Effector CD4-positive, alpha-beta T cell (primary cell): ENCODE measurements at places on chromosomes 12 and 14.

- DNase-seq = no peak
These were observed 23.1 kb downstream of the GARIN6 start for GRCh38 chr12:99670635-99671034.

GRCh38 chr12:26953447-26953846 is 15.2 kb downstream of the FGFR1OP2 start:
- DNase-seq = no peak

DNA sequence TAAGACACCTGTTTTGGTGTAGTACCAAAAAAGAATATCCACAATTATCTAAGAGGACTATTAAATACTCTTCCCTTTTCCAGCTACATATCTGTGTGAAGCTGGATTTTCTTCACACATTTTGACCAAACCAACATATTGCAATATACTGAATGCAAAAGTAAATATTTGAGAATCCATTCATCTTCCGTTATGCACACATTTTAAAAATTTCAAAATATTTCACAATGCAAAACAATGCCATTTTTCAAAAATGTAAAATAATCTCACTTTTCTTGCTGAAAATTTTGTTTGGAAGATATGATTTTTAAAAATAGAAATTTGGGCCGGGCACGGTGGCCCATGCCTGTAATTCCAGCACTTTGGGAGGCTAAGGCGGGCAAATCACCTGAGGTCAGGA is 133.9 kb upstream of the FUT8 start:
- DNase-seq = no peak

- DNase-seq = no peak
These were observed 150.2 kb upstream of the CLEC14A start for GRCh38 chr14:38405851-38406635.

DNA sequence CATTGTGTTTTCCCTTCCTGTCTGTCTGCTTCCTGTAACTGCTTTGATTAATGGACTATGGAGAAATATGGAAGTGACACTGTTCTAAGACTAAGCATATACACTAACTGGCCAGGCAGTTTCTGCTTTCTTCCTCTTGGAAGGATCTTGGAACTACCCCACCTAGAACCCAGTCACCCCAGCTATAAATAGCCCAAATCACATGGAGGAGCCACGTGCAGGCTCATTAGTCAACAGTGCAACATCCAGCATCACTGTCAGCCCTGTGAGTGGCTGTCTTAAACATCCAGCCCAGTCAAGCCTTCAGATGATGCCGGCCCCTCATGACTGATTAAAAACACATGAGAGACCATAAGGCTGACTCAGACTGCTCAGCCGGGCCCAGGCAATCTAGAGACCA is 39.2 kb downstream of the BCAT1 start:
- no peak for DNase-seq

DNA sequence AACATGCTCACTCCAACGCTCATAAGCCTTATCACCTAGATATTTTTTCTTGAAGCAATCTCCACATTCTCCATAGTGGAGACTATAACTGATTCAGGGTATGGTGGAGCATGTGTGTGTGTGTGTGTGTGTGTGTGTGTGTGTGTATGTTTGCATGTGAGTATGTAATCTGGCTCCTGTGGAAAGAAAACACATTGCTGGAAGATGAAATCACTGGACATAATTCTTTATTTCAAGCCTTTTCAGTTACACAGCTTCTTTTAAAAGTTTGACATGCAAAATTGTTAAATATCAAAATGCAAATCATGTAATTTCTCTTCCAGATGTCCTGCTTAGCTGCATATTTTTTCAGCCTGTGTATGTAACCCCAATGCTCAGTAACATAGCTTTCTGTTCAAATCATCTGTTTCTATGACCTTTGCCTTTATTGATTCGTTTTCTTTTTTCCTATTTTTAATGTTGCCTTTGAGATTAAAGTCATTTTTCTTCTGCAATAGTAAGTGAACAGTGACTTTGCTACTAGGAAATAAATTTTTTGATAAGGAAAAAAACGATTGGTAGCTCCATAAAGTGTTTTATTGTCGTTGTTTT is 80.5 kb upstream of the BTG1 start:
- DNase-seq = no peak

GRCh38 chr14:104086210-104086660 is 735 bp downstream of the ASPG start:
- no peak for DNase-seq

- DNase-seq = no peak
These were observed 125.4 kb downstream of the DACT1 start for GRCh38 chr14:58763210-58763609.

GRCh38 chr12:125166041-125166440 is 100.8 kb downstream of the AACS start:
- no peak for DNase-seq

DNA sequence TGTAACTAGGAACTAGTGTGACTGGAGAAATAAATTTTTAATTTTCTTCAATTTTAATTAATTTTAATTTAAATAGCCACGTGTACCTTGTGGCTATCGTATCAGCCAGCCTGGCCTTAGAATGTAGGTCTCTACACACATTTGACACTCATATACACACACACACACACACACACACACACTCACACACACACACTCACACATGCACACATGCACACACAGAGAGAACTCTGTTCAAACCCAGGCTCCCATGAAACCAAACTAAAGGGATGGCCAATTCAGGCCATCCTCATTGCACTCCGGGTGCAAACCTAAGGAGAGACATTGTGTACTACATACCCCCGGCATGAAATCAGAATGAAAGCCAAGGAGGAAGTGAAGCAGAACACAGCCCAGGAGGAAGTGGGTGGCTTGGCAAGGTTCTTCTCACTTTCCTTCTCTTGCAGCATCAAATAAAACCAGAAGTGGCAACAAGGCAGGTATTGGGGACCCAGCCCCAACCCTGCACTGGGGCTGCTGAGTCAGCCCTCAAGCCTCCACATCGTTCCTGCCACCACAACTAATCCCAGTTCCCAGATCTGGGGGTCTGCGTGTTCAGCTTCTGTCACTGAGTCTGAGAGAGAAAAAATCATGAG is 26.2 kb upstream of the CHPT1 start:
- DNase-seq = no peak

GRCh38 chr14:61578745-61579144 is 116.6 kb upstream of the HIF1A start:
- DNase-seq = no peak

GRCh38 chr12:52795694-52796428 is at the start of gene KRT3:
TSS of gene KRT3 (minus strand) at chr12:52796117. CDS start at chr12:52796042, 75 bp downstream.
- DNase-seq = no peak

DNA sequence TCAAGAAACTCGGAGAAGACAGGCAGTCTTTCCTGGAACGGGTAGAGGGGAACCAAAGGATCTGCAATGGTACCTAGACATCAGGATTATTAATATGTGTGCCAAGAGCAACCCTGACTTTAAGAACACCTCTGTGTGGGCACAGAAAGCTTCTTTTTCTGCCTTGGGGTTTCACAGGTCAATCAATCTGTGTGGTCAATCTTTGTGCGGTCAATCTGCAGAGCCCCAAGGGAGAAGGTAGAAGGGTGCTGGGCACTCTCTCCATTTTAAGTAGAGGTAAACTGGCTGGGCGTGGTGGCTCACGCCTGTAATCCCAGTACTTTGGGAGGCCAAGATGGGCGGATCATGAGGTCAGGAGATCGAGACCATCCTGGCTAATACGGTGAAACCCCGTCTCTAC is 100.7 kb downstream of the ARF6 start:
- DNase-seq = no peak

GRCh38 chr12:2857576-2857975 is 737 bp upstream of the TEX52 start:
- no peak for DNase-seq

DNA sequence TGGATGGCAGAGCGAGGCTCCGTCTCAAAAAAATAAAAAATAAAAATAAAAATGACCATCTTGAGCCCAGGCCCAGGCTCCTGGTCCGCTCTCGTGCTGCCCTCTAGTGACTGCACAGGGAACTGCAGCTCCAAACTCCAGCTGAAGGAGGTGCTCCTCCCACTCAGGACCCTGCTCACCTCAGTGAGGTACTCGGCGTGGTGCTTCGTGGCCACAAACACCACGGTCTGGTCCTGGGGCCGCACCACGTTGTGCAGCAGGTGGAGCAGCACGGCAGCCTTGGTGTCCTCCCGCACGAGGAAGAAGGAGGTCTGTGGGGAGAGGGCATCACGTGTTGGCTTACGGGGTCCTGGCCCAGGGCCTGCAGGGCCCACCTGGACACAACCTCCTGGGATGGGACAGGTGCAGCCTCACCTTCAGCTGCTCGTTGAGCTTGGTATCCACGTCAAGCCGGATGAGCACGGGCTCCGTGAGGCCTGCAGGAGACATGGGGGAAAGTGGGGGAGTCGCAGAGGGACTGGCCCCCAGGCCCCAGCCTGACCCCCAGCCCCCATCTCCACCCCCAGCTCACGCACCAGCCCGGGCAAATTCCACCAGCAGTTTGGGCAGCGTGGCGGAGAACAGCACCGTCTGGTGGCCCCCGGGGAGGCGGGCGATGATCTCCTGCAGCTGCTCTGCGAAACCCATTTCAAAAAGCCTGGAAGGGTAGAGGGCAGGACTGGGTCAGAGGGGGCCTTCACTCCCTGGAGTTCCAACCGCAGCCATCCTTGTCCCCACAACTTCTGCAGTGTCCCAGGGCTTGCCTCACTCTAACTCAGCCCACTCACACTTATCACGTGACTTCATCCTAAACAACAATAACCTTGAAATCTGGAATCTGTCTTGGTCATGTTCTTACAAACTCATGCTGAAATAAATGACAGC is 10.6 kb downstream of the DDX54 start:
- DNase-seq = peak; percentile 72
